ENCODE measurements at places on chromosomes 1 and 21.

GRCh38 chr1:16461681-16462080 lies 21.2 kb downstream of the NECAP2 start:
- DNase-seq, result no peak

GRCh38 chr1:20702416-20702815 lies 15.4 kb downstream of the KIF17 start:
- DNase-seq, result no peak

DNA sequence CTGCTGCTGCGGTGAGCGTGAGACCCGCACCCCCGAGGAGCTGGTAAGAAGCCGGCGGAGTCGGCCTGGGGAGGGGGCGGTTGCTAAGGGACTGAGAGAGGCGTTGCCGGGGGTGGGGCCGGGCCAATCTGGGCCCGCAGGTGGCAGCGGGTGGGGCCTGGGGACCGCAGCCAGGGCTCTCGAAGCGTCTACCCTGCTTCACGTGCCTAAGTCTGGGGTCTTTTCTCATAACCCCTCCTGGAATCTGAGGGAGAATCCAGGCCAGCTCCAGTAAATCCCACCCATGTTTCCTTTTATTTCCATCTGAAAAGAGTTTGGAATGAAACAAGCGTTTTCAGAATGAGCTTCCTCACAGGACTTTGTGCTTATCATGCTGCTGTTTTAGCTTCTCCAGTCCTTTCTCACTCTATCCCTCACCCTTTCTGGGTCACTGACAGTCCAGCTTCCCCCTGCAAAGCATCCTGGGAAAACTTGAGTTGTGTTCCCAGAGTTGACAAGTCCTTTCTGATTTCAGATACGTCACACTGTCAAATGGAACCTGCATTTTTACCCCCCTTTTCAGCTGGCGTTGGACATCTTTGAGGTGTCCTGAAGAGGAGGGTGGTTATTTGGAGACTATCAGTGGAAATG lies 431 bp downstream of the CLCN6 start:
- no peak for DNase-seq

GRCh38 chr1:108819878-108820277 lies 37.0 kb downstream of the AKNAD1 start:
- DNase-seq, result no peak

DNA sequence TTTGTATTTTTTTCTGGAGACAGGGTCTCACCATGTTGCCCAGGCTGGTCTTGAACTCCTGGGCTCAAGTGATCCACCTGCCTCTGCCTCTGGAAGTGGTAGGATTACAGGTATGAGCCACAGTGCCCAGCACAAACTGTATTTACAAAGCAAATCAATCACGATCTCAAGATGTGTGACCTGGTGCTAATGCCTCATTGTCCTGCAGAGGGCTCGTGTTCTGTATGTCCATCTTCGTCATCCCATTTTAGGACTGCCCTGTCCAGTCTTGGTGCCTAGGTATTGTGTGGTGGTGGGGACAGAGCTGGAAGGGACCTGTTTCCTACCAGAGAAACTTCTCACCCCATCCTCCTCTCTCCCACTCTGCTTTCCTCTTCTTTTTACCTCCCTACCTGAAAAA lies 20.2 kb downstream of the PROK1 start:
- no peak for DNase-seq

DNA sequence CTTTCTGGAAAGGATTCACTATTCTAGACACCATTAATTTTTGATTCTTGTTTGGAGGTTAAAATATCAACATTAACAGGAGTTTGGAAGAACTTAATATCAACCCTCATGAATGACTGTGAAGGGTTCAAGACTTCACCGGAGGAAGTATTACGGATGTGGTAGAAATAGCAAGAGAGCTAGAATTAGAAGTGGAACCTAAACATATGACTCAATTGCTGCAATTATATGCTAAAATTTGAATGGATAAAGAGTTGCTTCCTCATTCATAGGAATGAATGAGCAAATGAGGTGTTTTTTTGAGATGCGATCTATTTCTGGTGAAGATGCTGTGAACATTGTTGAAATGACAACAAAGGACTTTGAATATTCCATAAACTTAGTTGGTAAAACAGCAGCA lies 77.9 kb upstream of the TNFSF4 start:
- DNase-seq, result no peak

DNA sequence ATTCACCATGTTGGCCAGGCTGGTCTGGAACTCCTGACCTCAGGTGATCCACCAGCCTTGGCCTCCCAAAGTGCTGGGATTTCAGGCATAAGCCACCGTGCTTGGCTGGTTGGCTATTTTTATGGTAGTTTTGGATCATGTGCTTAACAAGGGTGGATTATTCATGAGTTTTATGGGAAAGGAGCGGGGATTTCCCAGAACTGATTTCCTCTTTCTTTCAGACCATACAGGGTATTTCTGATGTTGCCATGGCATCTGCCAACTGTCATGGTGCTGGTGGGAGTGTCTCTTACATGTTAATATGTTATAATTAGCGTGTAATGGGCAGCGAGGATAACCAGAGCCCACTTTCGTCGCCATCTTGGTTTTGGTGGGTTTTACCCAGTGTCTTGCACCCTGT lies 3.2 kb downstream of the TRPM2 start:
- DNase-seq, result no peak

GRCh38 chr1:109625601-109626560 lies 6.2 kb downstream of the AMPD2 start:
- no peak for DNase-seq

DNA sequence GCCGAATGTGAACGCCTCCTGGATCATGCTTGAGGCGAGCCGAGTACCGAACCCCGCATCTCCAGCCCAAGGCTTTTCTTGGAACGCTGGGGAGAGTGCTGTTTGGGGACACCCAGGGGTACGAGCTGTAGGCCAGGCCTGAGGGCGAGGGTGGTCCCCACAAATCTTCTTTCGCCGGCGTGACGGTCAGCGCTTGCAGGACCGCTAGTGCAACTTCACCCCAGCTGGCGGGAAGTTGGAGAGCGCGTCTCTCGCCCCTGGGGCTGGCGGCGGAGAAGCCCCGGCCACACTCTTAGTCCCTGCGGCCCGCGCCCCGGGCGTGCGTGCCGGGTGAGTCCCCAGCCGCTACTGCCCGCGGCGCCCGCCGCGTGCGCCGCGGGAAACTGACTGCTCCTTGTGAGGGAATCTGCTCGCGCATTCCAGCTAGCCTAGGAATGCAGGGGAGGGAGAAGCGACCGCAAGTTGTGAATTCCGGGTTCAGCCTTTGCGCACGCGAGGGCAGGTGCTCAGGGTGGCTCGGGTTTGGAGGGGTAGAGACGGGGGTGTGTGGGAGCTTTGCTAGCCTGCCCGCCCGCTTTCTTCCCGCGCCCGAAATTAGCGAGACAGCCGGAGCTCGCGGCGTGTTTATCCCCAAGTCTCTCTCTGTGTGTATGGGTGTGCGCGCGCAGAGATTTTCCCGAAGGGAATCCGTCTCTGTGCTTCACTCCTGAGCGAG lies 884 bp downstream of the LHX4 start:
- no peak for DNase-seq

GRCh38 chr1:47983691-47984090 lies 13.5 kb downstream of the TRABD2B start:
- DNase-seq, result no peak

GRCh38 chr1:32878637-32879041 lies 7.7 kb upstream of the HPCA start:
- DNase-seq, result no peak

DNA sequence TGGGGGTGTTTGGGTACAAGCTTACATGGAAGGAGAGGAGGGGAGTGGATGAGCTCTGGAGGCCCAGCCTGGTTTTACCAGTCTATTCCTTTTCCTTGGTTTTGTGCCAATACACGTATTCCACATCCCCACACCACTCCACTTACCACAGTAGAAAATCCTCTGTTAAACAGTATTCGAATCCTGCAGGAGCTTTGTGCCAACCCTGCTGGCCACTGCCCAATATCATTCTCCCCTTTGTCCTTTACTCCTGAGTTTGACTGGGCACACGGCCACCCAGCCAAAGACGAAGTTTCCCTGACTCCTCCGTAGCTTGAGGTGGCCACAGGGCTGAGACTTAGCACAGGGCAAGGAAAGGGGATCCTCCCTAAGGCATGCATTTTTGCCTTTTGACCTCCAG lies 61.6 kb downstream of the TMCO4 start:
- no peak for DNase-seq

- no peak for DNase-seq
These were observed 12.4 kb downstream of the KCNQ4 start for GRCh38 chr1:40795811-40796586.

DNA sequence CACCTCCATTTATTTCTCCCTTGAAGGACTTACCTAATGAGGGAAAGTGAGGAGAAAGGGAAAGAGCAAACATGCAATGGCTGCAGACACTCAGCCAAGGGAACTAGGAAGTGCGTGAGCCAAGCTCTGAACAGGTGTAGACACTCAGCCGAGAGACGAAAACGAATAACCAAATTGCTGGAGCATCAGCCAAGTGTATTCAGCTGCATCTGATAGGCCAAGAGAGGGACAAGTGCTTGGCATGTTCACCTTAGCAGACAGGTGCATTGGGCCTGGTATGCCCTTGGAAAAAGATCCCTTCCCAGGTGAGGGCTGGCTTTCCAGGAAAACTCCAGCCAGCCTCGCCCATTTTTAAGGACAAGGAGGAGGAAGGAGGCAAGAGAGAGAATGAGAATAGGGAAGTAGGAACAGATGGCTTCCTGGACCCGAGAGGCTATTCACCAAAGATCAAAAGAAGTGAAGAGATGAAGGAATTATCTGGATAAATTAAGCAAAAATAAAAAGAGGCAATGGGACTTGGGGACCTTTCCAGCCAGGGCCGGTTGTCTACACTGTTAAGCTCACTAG lies 184.7 kb downstream of the TOMM20 start:
- DNase-seq, result no peak

DNA sequence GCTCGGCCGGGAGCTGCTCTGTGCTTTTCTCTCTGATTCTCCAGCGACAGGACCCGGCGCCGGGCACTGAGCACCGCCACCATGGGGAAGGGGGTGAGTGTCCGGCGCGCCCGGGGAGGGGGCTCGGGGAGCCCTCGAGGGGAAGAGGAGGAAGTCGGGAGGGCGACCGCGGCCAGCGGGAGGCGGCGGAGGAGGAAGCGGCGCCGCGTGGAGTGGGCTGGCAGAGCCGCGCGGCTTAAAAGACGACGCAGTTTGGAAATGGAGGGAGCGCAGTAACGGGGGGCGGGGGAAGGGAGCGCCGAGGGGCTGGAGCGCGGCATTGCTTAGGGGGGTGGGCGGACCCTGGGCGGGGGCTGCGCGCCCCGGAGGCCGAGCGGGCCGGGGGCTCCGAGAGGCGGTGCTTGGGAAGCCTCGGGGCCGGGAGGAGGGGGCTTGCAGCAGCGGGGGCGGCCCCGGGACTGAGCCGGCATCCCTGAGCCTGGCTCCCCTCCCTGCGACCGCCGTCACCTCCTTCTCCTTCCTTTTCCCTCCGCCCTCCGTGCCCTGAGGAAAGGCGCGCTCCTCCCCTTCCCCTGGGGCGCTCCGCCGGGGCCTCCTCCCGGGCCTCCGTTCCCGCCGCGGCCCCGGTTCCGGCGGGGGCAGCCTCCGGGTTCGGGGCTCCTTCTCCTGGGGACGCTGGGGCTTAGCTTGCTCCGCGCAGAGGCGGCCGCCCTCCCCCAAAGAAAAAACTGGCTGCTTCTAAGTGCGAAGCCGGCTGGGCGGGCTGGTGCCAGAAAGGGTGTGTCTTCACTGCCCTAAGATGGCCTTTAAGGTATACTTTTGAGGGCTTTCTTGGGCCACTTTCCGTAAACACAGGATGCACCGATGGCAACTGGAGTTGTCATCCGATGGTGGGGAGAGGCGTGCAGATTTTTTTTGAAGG lies 648 bp downstream of the ATP1A1 start:
- no peak for DNase-seq

- DNase-seq, result no peak
These were observed 245.9 kb upstream of the SGIP1 start for GRCh38 chr1:66288048-66288447.

DNA sequence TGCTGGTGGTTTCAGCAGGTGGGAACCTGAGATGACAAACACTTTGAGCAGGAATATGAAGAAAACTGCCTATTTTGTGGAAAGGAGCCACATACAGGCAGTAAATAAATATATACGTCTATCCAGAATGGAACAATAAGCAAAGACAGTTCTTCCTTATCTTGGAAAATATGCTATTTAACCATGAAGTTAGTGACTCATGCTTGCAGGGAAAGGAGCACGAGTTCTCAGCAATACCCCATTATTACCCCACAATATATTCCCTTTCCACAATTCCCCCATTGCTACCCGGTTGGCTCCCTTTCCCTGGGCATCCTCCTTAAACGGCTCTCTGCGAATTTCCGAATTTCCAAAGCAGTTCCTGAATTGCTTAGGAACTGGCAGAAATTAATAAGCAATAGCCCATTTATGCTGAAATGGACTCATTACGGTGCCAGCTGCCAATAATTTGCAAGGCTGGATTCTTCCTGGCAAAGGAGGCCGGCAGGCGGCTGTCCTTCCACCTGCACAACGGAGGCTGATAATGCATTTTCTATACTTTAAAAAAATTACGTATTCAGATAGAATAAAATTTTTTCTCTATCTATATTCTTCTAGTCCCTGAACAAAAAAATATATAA lies 65.4 kb downstream of the TIAM1 start:
- DNase-seq, result no peak

DNA sequence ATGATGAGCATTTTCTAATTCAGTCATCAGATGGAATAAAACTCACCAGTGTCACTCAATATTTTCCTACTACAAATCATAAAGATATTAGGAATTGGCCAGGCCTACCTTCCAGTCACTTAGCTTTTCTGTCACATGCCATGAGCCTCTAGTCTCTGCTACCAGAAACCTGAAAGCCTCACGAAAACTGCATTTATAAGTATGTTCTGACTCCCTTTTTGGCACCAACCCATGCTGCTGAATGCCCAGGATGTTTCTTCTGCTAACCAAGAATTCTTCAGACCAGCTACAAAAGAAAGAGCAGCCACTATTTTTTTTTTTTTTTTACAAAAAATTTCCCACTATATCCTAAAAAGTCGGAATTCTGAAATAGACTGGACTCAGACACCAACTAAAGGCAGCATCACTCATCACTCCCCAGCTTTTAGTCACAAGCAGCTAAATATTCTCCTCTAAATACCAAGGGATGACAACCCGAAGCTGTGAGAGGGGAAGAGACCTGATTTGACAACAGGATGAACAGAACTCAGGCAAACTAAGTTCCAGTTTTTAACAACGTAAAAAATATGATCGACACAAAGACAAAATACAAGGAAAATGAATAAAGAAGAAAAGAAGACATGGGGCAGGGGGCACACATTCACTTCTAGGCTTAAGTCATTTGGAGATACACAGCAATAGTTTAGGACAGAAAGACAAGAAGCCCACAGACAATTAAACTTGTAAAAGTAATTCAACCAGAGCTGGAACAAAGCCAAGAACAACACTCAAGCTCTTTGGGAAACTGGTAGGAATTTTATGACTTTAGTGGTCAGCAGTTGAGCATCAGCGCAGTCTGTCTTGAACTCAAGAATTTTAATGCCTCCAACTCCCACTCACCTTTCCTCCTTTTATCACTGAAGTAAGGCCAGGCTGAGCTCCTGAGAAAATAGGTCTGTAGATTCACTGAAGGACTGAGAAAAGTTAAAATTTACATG lies 1.7 kb downstream of the DCAF8 start:
- DNase-seq, result no peak

DNA sequence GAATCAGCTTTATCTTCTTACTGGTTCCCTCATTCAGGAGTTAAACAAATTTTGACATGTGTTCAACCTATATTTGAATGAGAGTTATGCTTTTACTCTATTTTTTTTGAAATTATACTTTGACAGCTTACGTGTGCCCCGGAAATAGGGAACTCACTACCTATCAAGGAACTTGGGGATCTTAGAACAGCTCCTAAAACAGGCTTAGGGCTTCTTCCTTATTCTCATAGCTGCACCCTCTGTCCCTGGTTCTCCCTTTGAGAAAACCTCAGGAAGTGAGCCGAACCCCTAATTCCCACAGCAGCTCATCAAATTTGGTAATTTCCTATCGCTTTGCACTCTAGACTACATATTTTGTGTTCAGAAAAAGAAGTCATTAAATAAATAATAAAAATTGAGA lies 81.2 kb upstream of the RUNX3 start:
- DNase-seq, result no peak
